ENCODE measurements at places on chromosomes 16 and 17. TPM values are rescaled to one million over a fixed set of nuclear protein-coding genes. Genes with fewer than 3 reads are reported as not detected.

The SEC14L5 gene
- total RNA-seq = 0.32 TPM

- DNase-seq = no peak
Measured at GRCh38 chr17:45276031-45276430, 14.1 kb upstream of the SPATA32 start.

The MYO1C gene
- 132 TPM for total RNA-seq

The MTHFSD gene
- total RNA-seq = 16.5 TPM
